ENCODE measurements at places on chromosomes 3 and 15.

DNA sequence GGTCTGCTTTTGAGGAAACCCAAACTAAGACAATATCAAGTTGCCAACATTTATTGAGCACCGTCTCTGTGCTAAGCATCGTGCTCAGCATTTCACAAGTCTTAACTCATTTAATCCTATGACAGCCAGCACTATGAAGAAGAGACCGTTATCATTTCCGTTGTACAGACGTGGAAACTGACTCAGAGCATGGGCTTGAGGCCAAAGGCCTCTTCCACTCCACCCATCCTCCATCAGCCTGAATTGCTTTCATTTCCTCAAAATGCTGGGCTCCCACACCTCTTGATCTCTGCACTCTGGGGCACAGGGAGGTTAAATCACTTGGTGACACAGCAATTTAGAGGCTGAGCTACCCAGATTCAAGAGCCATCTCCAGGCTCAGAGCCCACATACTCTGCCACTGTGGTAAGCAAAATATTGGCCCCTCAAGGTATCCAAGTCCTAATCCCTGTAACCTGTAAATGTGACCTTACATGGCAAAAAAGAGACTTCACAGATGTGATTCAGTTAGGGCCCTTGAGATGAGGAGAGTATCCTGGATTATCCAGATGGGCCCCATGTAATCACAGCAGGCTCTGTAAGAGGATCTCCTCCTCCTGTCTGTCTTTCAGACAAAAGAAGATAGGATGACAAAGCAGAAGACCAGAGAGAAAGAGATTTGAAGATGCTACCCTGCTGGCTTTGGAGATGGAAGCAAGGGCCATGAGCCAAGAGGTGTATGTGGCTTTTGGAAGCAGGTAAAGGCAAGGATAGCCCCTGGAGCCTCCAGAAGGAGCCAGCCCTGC is 24.3 kb upstream of the FLNB start:
- DNase-seq, result no peak

- DNase-seq, result no peak
These were observed 18.4 kb upstream of the INSYN1 start for GRCh38 chr15:73771385-73772045.

- no peak for DNase-seq
These were observed 238.9 kb downstream of the SUCLG2 start for GRCh38 chr3:67415511-67415910.

DNA sequence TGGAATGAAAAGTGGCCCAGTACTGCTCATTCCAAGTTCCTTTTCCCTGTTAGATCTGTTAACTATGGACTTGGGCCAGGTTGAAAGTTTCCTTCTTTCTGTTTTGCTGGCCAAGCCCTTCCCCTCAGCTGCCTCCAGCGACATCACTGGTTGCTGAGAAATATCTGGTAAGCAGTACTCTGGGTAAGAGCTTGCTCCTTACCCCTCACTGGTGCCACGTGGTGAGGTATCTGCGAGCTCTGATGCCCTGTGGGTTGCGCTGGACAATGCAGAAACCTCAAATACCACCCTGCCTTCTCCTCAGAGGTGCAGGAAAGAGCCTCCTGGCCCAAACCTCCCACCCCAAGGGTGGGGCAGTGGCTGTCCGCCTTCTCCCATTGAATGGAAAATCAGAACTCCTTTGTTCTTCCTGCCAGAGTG is 42.9 kb upstream of the APH1B start:
- no peak for DNase-seq

GRCh38 chr3:113659101-113659541 is 37.3 kb downstream of the USF3 start:
- DNase-seq, result no peak

DNA sequence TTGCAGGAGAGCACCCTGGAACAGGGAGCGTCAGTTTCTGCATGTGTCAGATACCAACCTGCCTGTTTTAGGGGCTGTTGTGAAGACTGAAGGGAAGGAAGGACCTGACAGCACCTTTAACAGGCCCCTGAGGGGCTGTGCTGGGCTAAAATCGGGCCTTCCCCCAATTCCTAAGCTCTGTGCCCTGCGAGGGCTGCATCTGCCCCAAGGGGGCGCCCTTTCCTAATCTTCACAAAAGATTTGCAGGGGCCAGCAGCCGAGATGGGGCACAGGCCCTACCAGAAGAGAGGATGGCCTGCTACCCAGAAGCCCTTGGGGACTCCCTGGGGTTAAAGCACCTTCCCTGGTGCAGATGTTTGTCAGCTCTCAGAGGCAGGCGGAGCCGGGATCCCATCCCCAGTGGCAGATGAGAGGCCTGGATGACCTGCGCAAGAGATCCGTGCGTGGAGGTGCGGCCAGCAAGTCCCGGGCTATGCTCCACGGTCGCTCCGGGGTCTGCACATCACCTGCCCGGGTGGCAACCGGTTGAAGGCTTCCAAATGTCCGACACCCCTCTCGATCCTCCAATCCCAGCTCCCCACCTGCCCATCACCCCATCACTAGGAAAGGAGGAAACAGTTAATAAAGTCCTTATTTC is 53.6 kb downstream of the RHCG start:
- no peak for DNase-seq

DNA sequence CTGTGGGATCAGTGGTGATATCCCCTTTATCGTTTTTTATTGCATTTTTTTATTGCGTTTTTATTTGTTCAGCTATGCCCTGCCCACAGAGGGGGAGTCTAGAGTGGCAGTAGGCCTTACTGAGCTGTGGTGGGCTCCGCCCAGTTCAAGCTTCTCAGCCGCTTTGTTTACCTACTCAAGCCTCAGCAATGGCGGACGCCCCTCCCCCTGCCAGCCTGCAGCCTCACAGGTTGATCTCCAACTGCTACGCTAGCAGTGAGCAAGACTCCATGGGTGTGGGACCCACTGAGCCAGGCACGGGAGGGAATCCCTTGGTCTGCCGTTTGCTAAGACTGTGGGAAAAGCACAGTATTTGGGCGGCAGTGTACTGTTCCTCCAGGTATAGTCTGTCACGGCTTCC is 500.6 kb upstream of the MCTP2 start:
- DNase-seq, result no peak

GRCh38 chr15:69546182-69546581 is 93.6 kb downstream of the RPLP1 start:
- no peak for DNase-seq

GRCh38 chr3:184015381-184016019 is 2.2 kb downstream of the ABCC5 start:
- no peak for DNase-seq

GRCh38 chr3:38038447-38038911 is 529 bp upstream of the DLEC1 start:
- DNase-seq, result no peak

- DNase-seq, result no peak
These were observed 33.1 kb downstream of the TXNRD3 start for GRCh38 chr3:126621627-126622345.

DNA sequence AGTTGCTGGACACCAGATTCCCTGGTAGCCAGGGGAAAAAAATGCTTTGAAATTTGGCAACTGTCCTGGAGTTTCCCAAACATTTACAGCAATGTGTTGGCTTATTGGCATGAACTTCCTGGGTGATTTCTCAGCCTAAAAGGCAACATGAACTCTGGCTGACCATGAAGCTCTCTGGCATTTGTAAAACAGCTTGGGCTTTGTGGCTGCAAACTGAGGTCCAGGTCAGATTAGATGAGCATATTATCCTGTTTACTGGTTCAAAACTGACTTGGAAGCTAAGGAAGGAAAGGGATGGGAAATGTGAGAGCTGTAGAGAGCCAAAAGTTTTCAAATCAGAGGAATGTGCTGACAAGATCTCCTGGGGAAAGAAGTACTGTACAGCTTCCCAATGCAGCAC is 139.0 kb downstream of the P3H2 start:
- DNase-seq, result no peak

- DNase-seq, result no peak
These were observed 12.8 kb upstream of the RFT1 start for GRCh38 chr3:53142986-53143385.

DNA sequence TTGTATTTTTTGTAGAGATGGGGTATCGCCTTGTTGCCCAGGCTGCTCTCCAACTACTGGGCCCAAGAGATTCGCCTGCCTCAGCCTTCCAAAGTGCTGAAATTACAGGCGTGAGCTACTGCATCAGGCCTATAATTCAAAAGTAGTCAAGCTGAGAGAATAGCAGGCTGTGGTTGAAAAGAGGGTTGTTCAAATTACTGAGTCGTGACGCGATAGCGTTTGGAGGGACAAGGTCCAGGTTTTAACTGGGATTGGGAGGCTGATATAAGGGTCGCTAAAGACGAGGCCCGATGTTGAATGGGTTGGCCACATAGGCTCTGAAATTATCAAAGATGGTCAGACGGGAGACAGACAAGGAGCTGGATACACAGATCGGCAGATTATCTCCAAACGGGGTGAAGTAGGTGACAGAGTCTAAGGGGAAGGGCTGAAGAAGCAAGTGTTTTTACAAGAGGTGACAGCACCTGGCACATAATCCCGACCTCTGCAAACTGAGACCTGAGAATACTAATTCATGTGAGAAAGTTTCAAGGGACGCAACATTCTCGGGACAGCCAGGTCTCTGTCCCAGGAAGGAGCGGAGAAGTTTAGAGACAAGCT is 759 bp upstream of the ARID3B start:
- no peak for DNase-seq

- no peak for DNase-seq
These were observed 753.4 kb upstream of the CFAP20DC start for GRCh38 chr3:59803268-59803667.

- DNase-seq, result no peak
These were observed 374.8 kb upstream of the PDZRN3 start for GRCh38 chr3:73999501-73999900.

DNA sequence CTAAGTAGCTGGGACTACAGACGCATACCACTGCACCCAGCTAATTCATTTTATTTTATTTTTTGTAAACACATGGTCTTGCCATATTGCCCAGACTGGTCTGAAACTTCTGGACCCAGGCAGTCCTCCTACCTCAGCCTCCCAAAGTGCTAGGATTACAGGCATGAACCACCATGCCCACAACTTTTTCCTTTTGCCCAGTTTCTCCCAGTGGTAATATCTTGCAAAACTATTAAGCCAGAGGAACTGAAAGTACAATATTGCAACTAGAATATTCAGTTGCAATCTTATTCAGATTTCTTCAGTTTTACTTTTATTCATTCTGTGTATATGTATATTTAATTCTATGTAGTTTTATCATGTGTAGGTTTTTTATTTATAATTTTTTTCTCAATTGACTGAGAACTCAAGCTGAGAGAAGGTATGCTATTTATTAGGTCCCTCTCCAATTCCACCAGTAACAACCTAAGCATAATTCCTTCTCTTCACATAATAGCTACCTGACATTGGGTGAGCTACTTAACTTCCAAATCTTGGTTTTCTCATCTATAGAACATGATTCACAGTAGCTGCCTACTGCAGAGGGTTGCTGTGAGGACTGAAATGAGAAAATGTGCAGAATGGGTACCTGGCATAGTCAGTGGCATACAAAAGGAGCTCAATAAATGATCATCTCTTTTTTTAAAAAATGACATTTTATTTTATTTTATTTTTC is 30.8 kb downstream of the KLHL18 start:
- no peak for DNase-seq

DNA sequence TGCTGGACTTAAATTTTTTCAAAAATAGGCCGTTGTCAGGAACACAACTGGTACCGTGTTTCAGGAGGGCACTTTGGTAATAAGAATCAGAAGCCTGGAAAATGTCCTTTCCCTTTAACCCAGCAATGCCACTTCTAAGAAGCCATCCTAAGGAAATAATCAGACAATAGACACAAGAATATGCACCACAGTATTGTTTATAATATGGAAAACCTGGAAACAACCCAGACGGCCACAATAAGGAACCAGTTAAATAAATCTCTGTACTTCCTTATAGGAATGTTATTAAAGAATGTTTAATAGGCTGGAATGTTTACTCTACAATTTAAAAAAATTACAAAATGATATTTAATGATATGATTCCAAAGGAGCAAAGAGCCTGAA is 30.4 kb upstream of the ATP1B3 start:
- DNase-seq, result no peak

- DNase-seq, result no peak
These were observed 37.2 kb downstream of the ANKDD1A start for GRCh38 chr15:64948916-64949315.
